SHP77 treated with DMSO at 0.1 percent for 48 hours (cell line): ENCODE measurements at places on chromosomes 7 and 10.

- no peak for DNase-seq
Observed at GRCh38 chr10:61024856-61025201, 80.8 kb upstream of the RHOBTB1 start.

GRCh38 chr7:64400401-64400800 lies 86.6 kb downstream of the ZNF736 start:
- no peak for DNase-seq

DNA sequence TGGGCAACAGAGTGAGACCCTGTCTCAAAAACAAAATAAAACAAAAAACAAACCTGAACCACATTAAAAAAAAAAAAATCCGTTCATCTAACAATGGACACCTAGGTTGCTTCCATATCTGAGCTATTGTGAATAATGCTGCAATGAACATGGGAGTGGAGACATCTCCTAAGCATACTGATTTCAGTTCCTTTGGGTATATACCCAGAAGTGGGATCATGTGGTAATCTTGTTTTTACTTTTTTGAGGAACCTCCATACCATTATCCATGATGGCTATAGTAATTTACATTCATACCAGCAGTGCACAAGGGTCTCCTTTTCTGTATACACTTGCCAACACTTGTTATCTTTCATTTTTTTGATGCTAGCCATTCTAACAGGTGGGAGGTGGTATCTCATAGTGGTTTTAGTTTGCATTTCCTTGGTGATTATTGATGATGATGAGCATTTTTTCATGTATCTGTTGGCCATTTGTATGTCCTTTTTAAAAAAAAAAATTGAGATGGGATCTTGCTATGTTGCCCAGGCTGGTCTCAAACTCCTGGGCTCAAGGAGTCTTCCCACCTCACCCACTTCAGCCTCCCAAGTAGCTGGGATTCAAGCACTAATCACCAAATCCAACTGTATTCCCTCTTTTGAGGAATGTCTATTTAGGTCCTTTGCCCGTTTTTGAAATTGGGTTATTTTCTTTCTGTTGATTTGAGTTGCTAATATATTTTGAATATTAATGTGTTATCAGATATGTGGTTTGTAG lies 17.5 kb downstream of the CDK13 start:
- DNase-seq: no peak

DNA sequence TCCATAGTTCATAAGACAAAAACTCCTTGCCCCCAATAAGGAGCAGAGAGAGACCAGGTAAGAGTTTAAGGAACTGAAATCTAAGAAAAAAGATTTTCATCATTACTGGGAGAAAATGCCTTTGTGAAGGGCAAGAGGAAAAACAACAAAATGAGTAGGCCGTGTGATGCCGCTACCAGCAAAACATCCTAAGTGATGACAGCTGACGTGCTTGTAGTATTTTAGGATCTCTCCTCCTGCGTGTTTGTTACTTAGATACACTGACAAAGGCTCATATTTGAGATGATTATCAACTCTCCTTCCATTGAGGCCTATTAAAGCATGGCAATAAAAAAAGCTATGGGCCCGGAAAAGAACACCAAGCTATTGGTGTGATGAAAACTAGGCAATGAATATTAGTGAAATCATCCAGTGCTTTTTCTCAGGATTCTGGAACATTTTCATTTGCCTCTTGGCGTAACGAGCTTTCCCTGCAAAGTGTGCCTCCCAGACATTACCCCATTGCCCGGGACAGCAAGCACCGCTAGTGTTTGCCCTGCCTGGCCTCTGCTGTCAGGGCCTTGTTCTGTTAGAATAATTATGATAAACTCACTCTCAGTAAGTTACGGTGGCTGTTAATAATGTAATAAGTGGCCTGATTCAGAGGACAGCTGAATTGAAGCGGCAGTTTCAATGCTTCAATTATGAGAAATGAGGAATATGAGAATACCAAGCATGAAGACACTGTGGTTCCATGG lies 36.8 kb upstream of the ITPRID1 start:
- no peak for DNase-seq

DNA sequence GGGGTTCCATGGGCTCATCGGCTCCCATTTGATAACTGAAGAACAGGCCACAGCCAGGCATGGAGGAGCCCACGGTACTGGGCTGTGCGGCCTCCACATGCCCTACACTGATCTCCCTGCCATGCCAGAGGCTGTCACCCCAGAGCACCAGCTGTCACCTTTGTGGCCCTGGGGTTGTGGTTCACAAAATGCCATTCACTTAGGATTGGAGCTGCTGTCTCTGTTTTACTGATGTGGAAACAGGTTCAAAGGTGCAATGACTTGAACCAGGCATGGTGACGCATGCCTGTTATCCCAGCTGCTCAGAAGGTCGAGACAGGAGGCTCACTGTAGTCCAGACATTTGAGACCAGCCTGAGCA lies 4.3 kb upstream of the UPK3B start:
- DNase-seq: no peak
